ENCODE measurements at places on chromosomes 16 and 17.

DNA sequence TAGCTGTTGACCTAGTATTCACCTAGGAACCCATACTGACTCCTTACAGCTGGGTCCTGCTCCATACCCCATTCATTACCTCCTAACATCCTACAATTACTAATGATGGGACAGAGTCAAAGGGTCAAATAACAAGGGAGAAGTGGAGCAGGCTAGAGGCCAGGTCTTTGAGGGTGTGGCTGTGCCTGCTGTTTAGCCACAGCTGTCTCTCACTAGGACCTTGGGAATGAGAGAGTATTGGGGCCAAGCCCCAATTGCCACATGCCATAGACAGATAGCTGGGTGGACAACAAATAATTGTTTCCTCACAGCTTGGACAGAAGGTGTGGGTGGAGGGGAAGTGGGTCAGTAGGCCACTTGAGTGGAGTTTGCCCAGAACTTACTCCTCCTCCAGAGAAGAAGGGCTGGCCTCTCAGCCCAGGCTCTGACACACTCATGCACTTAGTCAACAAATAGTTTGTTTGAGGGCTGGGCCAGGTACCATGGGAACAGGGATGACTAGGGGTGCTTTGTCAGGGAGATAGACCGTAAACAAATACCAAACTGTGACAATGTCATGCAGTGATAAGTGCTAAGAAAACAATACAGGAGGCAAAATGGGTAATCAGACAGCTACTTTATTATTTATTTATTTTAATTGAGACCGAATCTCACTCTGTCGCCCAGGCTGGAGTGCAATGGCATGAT is 10.2 kb upstream of the CENPT start:
- DNase-seq, result peak; percentile 99

GRCh38 chr17:45018514-45018847 is 33.0 kb downstream of the DCAKD start:
- no peak for DNase-seq

GRCh38 chr16:60061396-60061795 is 1327.3 kb upstream of the GOT2 start:
- no peak for DNase-seq

- no peak for DNase-seq
Measured at GRCh38 chr17:29193146-29193545, 12.9 kb upstream of the MYO18A start.

GRCh38 chr17:57368637-57369336 is 112.5 kb downstream of the MSI2 start:
- no peak for DNase-seq

DNA sequence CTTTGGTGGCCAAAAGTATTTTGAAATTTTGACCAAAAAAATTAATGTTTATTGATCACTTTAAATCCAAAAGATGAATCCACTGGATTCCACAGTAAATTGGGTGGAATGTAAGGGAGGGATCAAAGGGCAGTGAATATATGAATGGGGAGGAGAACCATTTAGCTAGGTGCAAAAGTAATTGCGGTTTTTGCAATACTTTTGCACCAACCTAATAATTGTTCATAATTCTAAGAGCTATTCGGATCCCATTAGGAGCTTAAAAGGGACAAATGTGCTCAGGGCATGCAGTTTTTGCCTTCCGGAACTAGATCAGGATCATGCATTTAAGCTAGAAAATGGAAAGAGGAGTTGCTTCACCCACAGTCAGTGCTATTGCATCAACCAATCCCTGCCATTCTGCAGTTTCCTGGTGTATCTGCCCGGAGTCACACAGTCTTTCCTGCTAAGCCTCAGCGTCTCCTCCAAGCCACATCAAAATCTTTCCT is at the start of gene LPO:
LPO (plus strand) TSS at position 438 of the 488 bp plus-strand sequence. CDS start 4,396 bp downstream, outside the sequence.
- DNase-seq, result no peak

- DNase-seq, result no peak
Measured at GRCh38 chr17:46035112-46035818, 36.2 kb downstream of the STH start.

- DNase-seq, result peak; percentile 76
Measured at GRCh38 chr17:8152112-8152775, at the start of gene PER1. PER1 (minus strand) TSS chr17:8152404; CDS start chr17:8150706, 1,698 bp downstream.

- no peak for DNase-seq
Measured at GRCh38 chr17:13590441-13590840, 11.3 kb downstream of the HS3ST3A1 start.

GRCh38 chr17:73101031-73101430 is 8.5 kb upstream of the SLC39A11 start:
- no peak for DNase-seq

- DNase-seq, result no peak
Measured at GRCh38 chr16:85913688-85914422, 14.9 kb downstream of the IRF8 start.

DNA sequence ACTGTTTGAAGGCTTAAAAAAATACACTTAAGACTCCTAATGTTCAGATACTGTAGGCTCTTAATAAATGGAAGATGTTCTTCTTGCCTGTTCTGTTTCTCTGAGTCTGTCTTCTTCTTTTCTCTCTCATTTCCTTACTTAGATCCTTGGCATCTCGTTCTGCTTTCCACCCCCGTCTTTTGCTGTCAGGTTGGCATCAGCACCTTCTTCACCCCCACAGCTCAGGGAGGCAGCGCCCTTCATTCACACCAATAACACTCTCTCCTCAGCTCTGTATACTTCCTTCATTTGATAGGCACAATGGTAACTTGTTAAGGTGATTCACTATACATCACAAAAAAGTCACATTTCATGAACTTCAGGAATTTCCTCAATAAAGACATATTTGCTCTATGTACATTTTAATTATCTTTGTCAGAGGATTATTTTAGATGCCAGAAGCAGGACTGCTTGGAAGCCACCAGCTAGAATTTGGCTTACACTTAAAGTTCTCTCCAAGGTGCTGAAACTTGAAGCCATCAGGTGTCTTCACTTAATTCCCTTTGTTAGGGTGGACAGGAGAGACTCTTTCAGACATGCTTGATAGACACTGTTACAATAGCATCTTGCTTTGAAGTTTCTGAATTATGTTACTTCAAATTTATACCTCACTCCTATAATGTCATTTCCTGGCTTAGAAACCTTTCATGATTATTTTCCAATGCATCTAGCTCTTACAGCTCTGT is 670.1 kb upstream of the C16orf82 start:
- DNase-seq, result no peak

- DNase-seq, result peak; percentile 8
Measured at GRCh38 chr17:28494445-28495188, 11.5 kb upstream of the FOXN1 start.

GRCh38 chr17:49193513-49194296 is 16.7 kb downstream of the GNGT2 start:
- no peak for DNase-seq

DNA sequence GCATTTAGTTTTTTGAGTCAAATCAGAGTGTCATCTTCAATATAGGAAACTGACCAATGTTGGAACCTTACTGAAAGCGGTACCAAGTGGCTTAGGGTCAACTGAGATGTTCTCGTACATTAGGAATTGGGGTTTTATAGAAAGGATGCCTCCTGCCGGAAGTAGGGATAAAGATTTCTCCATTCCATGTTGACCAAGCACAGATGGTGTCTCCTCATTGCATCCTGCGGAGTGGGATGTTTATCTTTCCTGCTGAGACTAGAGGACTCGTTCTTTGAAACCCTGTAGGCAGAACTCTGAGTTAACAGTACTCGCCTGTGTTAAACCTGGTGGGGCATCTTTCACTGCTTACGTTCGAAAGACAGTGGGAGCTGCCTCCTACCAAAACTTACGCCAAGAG is 1.4 kb downstream of the SHISA6 start:
- DNase-seq, result no peak

DNA sequence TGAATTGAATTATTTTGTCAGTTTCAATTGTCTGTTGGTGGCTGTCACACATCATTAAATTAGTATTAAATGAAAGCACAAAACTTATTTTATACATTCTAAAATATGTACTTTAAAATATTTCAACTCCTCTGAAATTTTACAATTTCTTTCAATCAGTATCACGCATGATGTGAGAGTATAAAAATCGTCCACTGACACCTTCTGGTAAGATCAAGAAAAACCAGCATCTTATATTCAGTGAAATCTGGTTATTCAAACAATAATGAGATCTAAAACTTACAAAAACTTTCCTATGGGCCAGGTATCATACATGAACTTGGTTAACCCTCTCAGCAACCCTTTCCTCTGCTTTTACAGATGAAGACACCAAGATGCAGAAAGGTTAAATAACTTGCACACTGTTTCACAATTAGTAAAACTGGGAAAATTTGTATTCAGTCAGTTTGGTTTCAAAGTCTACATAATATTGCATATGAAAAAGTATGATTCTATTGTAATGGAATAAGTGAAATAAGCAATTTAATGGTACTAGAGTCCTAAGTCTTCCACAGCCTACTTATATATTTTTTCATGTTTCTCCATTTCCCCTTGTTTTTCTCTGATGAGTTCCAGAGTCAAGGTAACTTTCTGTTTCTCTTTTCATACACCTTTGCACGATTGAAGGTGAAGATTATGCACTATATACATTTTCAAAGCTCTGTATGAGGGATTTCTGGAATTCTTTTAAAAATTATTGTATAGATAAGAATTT is 58.7 kb downstream of the EFCAB5 start:
- DNase-seq, result no peak

GRCh38 chr17:44559634-44560554 is 2.6 kb downstream of the FZD2 start:
- DNase-seq, result no peak

DNA sequence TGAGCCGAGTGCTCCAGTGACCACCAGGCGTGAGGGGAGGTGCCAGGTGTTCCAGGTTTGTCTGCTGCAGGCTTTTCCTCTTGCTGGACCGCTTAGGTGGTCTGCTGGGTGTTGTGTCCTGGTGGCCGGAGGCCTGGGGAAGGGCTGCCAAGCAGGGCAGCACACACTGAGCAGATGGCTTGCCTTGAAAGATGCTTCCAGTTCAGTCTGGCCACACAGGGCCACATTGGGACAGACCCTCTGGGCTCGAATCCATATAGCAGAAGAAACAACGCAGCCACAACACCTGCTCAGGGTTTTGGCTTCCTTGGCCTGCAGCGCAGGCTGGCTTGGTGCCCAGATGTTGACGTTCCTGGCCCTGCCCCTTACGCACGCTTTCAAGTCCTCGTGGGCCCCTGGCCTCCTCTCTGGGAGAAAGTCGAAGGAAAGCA is 24.8 kb downstream of the GINS2 start:
- no peak for DNase-seq

- DNase-seq, result no peak
Measured at GRCh38 chr17:19664136-19664820, 15.7 kb downstream of the ALDH3A2 start.

- DNase-seq, result no peak
Measured at GRCh38 chr16:75074920-75075687, 41.5 kb downstream of the LDHD start.

GRCh38 chr16:2804728-2805127 is 6.5 kb downstream of the PRSS41 start:
- DNase-seq, result no peak

DNA sequence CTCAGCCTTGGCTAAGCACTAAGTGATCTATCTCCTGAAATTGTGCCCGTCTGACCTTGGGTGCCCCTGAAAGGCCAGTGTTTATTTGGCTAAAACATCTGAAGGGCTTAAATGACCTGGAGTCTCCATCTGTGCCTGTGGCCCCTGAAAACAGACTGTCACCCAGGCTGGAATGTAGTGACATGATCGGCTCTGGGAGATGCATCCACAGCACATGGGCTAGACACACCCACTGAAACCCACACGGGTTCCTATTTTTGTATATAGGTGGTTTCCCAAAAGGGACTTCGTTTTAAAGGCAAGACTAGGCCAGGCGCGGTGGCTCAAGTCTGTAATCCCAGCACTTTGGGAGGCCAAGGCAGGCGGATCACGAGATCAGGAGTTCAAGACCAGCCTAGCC is 13.5 kb downstream of the CEP295NL start:
- DNase-seq, result no peak

- DNase-seq, result no peak
Measured at GRCh38 chr16:86214326-86215232, 295.7 kb upstream of the FOXF1 start.

- no peak for DNase-seq
Measured at GRCh38 chr17:1896243-1897104, 66.7 kb downstream of the RPA1 start.

- DNase-seq, result no peak
Measured at GRCh38 chr16:57178793-57179212, 7.0 kb downstream of the PSME3IP1 start.

DNA sequence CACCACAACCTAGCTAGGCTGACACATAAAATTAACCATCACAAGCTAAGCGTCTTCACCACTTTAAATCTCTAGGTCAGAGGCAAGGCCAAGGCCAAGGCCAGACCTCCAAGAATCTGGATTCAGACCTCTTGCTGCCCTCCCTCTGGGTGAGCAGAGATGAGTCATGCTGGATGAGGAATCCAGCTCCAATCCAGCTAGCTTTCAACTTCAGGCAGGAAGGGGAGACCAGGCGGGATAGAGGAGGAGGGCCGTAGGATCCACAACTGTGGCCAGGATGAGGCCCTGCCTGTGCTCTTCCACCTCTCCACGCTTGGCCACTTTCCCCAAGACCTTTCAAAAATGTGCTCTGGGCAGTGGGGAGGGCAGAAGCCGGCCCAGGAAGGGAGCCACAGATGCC is 14.7 kb downstream of the LRRC75A start:
- peak; percentile 78 for DNase-seq

Data from GM04503 (cell line).